A549 (cell line): ENCODE measurements at places on chromosomes 3 and 15.

DNA sequence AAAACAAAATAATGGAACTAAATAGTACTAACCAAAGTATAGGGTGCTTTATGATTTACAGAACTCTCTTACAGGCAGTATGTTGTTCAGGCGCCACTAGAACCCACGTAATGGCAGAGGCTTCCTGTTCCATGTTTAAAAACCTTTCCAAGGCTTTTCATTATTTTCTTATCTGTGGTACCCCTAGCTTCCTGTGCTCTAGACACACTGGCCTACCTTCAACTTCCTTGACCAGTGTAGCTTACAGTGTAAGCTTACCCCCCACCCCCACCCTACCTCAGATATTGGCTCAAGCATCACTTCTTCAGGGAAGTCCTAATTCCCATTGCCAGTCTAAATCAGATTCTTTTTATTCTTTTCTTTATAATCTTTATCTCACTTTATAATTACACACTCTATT is 2.9 kb downstream of the NR2C2 start:
- DNase-seq: no peak

- DNase-seq: no peak
Observed at GRCh38 chr15:57867970-57868798, 161.7 kb downstream of the POLR2M start.

DNA sequence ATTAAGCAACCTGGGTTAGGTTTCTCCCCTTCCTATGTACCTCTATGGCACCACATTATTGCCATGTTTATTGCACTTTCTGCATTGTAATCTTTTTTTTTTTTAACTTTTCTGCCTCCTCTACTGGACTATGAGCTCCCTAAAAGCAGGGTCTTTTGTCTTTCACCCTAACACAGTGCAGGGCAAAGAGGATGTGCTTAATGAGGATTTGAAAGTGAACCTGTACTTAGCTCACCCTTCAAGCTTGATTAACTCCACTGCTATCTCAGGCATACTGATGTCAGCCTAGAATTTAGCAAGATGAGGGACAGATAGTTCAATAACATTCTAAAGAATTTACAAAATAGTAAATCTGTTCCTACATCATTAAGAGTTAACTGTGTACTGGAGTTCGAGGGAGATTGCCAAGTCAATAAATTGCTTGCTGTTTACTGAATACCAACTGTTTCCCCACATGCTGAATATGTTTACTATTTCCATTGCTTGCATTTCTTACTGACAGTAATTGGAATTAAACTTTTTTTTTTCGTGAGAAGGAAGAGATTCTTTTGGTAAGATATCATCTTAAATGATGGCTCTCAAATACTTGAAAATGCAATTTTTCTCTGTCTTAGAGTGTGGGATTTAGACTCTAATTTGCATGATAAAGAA is 15.7 kb upstream of the PPARG start:
- DNase-seq: no peak

- DNase-seq: no peak
Observed at GRCh38 chr15:70266412-70267121, 168.8 kb upstream of the TLE3 start.

- DNase-seq: no peak
Observed at GRCh38 chr3:77179762-77180161, 139.9 kb downstream of the ROBO2 start.

- no peak for DNase-seq
Observed at GRCh38 chr15:52617026-52617425, 48.2 kb upstream of the ARPP19 start.

DNA sequence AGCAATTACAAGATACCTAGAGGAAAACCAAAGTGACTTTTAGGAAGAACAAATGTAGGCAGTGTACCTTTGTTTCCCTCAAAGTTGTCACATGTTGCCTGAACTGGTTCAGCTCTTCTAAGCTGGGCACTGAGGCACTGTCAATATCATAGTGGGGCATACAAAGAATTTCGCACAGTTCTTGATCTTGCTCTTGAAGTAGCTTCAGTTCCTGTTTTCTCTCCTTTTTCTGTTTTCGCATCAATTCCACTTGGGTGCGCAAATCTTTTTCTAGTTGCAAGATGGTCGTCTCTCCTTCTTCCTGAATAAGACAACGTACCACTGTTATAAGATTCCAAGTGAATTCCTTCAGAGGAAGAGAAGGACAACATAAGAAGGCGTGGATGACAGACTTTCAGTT is 12.7 kb downstream of the PRC1 start:
- DNase-seq: no peak

GRCh38 chr15:28979208-28979841 is 93.6 kb downstream of the APBA2 start:
- DNase-seq: no peak

GRCh38 chr3:22935040-22935439 is 268.1 kb upstream of the UBE2E2 start:
- DNase-seq: no peak

DNA sequence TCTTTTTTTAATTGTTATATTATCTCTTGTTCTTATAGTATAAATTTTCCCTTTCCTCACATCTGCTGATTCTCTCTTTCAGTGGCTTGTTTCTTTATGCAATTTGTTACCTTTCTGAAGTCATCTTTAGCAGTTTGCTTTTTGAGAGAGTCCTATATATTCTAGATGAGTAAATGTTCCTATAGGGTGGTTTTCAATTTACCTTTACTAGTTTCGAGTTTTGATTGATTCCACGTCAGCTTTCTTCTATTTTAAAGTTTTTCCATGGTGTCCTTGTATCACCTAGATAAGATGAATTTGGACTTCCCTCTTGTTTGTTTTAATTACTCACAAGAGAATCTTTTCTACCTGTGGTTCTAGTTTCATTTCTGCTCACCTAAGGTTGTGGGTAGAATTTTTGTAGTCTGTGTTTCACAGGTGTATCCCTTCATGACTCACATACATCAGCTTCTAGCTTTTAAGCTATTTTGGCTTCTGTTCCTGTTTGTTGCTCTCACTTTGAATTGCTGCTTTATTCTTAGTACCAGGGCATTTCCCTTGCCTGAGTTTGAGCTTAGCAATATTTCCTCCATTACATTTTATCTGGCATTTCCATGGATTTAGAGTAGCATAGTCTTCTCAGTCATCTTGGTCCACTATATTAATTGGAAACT is 6.4 kb downstream of the TEX9 start:
- no peak for DNase-seq

GRCh38 chr3:52891164-52891563 is 6.2 kb downstream of the STIMATE start:
- DNase-seq: no peak

GRCh38 chr3:185865247-185865646 is 40.4 kb upstream of the IGF2BP2 start:
- DNase-seq: no peak

DNA sequence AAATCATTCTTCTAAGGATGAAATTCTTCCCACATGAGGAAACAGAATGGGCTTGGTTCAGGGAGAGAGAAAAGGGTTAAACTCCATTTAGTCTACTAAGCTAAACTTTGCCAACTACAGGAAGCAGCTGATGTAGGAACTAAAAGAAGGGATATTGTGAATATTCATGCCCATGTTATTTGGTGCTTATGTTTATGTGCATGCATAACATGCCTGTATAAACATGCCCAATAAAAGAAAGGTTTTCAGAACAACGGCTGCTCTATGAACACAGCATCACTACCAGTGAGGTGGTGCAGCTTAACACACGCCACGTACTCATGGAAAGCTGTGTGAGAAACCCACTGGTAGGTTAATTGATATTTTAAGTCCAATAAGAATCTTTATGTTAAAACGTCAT is 59.4 kb upstream of the VGLL4 start:
- DNase-seq: no peak
